ENCODE measurements at places on chromosomes 5 and 9. TPM values are rescaled to one million over a fixed set of nuclear protein-coding genes. Genes with fewer than 3 reads are reported as not detected.

- no peak for DNase-seq
Measured at GRCh38 chr5:86626149-86626548, 8.4 kb downstream of the COX7C start.

DNA sequence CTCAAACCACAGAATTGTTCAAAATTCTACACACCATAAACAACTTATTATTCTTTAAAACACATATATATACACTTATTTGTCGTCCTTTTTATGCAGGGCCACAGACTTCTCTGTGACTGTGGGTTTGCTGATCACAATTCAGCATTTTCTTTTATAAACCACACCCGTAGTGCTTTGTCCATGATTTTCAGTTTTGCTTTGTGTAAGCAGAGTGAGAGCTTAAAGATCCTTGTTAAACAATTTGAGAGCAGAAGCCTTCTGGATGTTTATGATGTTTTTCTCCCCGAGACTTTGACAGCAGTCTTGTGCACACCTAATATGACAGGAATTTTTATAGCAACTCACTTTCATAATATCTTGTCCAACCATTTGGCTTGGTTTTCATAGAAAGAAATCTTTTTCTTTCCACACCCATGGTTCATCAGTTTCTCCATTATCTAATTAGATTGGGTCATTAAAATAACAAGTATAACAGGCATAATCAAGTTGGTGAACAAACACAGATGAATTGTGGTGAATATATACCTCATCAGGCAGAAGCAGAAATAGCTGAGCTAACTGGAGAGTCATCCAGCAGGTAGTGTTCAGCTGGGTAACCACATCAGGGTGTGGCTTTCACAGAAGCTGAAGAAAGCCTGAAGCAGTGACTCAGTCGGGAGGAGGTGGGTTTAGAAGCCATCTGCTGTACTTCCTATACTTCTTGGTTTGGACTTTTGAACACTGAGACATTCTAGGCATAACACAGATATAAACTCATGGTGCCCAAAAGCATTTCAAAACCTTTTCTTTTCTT is 232.8 kb downstream of the DOCK8 start:
- DNase-seq = no peak

DNA sequence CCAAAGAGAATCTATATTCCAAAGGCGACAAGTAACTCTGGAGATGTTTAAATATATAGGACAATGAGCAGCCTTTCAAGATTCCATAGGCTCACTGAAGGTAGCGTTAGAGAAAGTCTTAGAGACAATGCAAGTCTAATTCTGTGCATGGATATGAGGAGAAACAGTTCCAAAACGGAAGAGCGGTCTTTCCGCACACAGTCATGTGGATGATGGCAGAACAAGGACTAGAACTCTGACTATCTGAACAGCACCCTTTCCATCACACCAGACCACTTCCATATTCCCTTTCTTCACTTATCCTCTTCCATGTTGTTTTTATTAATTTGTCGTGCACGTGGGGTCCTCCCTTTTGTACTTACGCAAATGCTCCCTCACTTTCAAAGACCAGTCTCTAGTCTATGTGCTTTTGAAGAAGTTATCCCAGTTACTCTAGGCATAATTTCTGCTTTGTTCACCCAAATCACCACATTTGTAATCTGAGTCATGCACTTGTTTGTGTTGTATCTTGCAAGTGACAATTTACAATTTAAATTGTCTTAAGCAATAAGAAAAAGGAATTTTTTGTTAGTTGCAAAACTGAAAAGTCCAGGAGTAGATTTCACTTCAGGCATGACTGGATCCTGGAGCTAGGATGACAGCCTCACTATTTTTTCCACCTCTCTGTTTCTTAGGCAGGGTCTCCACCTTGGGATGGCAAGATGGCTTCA is 116.0 kb upstream of the ADRA1B start:
- DNase-seq = no peak

- no peak for DNase-seq
Measured at GRCh38 chr5:33241802-33242201, 199.0 kb upstream of the TARS1 start.

DNA sequence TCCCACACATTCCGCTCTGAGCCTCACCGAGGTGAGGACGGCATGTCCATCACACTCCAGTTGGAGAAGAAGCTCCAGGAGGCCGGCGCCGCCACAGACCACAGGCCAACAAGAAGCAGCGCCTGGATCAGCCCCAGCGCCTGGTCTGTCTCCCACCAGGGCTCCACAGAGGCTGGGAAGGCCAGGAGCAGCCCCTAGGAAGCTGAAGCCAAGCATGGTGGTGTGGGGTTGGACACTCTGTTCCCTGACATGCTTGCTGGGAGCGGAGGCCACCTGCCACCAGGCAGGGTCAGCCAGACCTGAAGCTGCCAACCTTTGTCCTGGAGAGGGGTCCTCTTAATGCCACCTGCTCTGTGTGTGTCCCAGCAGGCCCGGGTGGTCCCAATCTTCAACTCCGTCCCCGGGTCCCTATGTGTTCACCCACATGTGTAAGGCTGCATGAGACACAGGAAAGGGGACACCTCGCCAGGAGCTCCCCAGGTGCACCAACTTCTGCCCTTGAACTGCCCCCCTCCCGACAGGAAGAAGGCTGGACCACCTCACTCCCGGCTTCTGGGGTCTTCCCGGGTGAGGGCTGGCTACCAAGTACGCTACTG is 140.1 kb upstream of the PPP1R26 start:
- no peak for DNase-seq

NSG2 gene
- total RNA-seq = 1.2 TPM

GRCh38 chr5:204001-204400 is 12.7 kb downstream of the LRRC14B start:
- no peak for DNase-seq

DNA sequence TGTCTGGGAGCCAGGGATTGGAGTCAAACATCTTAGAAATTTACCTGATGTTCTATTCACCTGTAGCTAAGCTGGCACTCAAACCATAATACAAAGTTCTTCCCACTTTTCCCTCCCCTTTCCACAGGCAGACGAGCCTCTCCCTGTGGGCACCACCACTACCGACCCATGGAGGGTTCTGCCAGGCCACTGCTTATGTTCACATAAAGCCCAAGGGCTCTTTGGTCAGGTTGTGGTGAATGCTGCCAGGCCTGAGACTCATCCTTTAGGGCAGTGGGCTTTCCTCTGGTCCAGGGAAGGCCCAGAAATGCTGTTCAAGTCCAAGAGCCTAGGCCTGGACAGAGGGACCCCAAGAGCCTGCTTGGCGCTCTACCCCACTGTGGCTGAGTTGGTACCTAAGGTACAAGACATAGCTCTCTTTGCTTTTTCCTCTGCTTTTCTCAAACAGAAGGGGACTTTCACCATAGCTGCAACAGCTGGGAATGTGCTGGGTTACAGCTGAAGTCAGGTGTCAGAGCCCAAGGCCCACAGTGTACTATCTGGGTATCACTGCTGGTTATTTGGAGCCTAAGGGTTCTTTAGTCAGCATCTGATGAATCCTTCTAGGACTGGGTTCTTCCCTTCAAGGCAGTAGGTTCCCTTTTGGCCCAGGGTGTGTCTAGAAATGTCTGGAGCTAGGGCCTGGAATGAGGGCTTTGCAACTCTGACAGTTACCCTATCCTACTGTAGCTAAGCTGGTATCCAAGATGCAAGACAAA is 620.1 kb downstream of the TLE1 start:
- DNase-seq = no peak

- DNase-seq = no peak
Measured at GRCh38 chr9:134691695-134692572, 50.3 kb downstream of the COL5A1 start.

NXNL2 gene
- total RNA-seq = 0.49 TPM

- DNase-seq = no peak
Measured at GRCh38 chr5:24831989-24832388, 187.2 kb upstream of the CDH10 start.

- DNase-seq = peak; percentile 97
Measured at GRCh38 chr9:93119953-93120845, 13.9 kb downstream of the NINJ1 start.

- DNase-seq = no peak
Measured at GRCh38 chr9:77533671-77534070, 114.5 kb downstream of the GNA14 start.

DNA sequence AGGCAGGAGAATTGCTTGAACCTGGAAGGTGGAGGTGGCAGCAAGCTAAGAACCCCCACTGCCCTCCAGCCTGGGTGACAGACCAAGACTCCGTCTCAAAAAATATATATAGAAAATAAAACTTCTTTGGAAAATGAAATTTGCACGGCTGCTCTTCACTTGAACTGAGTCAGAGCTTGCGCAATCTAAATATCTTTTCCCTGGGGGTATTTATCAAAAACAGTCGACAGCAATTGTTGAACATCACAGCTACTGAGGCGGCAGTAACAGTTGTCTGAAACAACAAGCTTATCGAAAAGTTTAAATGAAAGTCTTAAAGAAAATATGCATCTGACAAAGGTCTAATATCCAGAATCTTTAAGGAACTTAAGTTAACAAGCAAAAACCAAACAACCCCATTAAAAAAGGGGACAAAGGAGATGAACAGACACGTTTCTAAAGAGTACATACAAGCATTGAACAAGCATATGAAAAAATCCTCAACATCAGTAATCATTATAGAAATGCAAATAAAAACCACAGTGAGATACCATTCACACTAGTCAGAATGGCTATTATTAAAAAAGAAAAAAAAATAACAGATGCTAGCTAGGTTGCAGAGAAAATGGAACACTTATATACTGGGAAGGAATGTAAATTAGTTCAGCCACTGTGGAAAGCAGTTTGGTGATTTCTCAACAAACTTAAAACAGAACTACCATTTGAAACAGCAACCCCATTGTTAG is 153.6 kb upstream of the CDH9 start:
- no peak for DNase-seq

- no peak for DNase-seq
Measured at GRCh38 chr9:125484350-125485282, 222.4 kb downstream of the MAPKAP1 start.

GRCh38 chr5:139862313-139862712 is 66.7 kb downstream of the PSD2 start:
- no peak for DNase-seq

DNA sequence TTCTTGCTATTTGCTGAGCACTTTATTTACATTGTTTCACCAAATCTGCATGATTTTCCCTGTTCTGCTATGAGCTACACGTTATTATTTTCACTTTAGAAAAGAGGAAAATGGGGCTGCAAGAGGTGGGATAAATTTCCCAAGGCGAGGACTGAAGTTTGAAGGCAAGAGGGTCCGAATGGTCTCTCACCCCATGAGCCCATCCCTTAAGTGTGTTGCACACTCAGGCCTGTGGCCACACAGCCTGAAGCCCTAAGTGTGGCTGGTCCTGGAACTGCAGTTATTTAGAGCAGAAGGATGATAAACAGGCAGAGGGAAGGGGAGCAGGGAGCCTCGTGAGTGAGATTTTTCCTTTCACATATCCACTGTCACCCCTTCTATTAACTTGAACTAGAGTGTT is 7.8 kb downstream of the PDE8B start:
- no peak for DNase-seq

- DNase-seq = no peak
Measured at GRCh38 chr9:122190597-122191381, 31.1 kb downstream of the MORN5 start.

GRCh38 chr5:149313151-149313841 is 32.0 kb upstream of the GRPEL2 start:
- DNase-seq = no peak

DNA sequence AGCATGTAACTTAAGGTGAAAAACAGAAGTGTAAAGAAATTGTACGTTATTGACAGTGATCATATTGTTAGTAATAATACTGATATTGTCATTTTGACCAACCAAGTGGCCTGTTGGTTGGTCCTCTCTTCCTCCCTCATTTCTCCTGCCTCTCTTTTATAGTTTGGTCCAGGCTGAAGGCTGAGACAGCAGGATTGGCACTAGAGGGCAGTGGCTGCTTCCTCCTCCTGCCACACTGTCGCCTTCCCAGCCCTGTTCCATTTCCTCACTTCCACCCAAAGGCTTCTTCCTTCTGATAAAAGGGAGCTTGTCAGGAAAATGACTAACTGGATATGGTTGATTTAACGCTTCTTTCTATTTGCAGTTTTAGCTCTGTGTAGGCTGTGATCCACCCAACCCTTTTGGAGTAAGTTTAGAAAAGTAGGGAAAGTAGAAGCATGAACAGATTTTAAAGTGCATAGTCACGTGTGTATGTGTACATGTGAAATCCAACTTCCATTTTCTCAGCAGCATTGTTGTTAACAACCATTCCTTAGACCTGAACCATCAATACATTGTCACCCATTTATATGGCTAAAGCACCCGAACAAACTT is 35.6 kb downstream of the PTCD2 start:
- DNase-seq = peak; percentile 33

DNA sequence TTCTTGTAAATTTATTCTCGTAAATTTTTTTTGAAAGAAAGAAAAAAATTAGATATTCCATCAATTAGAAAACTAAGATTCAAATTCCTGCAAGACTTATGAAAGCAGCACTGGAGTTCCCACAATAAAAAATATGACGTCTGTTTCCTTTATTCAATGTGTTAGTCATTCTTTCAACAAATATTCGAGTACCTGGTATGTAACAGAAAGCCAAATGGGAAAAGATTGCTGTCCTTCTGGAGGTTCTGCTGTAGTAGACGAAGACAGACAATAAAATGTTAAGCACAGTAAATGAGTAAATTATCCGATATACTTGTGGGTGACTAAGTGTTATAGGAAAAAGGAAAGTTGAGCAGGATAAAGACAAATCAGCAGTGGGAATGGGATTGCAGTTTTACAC is 92.2 kb downstream of the ADAMTSL1 start:
- no peak for DNase-seq

TTLL11 gene
- 14.4 TPM for total RNA-seq

SYNPO gene
- 8.8 TPM for total RNA-seq

GRCh38 chr9:84264307-84265029 is 76.1 kb downstream of the SLC28A3 start:
- no peak for DNase-seq

- DNase-seq = no peak
Measured at GRCh38 chr5:147504535-147504934, 5.3 kb downstream of the DPYSL3 start.

C9 gene
- total RNA-seq = not detected

- no peak for DNase-seq
Measured at GRCh38 chr5:83750749-83751148, 30.1 kb upstream of the HAPLN1 start.

DNA sequence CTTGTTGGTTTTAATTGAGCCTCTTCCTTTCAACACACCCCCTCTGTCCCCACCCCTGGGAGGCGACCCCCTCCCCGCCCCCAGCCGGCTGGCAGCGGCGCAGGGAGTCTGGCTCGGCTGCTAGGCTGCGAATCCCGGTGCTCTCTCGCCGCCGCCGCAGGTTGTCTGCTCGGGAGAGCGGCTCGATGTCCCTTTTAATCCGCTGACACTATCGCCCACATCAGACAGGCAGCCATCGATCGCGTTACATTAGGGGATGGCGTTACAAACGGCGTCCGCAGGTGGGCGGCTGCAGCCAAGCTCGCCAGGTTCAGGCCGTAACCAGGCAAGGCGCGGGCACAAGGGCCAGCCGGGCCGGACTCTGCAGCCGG is 1.3 kb downstream of the NR2F1-AS1 start:
- DNase-seq = no peak

- no peak for DNase-seq
Measured at GRCh38 chr9:12230708-12231107, 462.5 kb upstream of the TYRP1 start.

DNA sequence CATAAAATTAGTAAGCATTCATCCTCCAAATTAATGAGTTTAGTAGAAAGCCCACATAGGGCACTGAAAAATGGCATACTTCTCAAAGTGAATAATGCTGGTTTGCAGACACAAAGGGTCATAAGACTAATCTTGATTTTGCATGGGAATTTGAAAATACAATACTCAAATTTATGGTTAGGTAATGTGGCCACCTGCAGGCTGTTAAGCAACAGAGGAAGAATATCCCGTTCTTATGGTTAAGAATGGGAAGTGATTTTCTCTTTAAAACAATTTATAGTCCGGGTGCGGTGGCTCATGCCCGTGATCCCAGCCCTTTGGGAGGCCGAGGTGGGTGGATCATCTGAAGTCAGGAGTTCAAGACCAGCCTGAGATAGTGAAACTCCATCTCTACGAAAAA is 9.4 kb upstream of the PLCXD3 start:
- no peak for DNase-seq

Data from thyroid gland (tissue), 4 donors.